CD4-positive, alpha-beta T cell treated with Interleukin-4 for 1 hour (primary cell): ENCODE measurements at places on chromosomes 16 and 17.

DNA sequence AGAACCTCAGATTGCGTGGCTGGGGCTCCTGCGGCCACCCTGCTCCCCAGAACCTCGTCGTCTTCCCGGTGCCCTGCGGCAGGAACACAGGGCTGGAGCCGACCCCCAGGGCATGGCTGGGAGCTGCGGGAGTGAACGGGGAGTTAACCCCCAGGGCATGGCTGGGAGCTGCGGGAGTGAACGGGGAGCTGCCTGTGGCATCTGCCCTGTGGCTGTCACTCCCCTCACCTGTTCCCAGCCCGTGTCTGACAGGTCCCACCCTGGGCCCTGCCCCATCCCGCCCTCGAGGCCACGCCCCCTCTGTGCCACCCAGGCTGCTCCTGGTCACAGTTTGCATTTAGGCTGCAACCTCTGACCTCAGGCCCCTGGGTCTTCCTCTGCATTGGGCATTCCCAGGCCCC is 39.4 kb upstream of the ACSF3 start:
- no peak for DNase-seq

GRCh38 chr17:22373911-22374310 is 681.6 kb downstream of the KCNJ18 start:
- no peak for DNase-seq

DNA sequence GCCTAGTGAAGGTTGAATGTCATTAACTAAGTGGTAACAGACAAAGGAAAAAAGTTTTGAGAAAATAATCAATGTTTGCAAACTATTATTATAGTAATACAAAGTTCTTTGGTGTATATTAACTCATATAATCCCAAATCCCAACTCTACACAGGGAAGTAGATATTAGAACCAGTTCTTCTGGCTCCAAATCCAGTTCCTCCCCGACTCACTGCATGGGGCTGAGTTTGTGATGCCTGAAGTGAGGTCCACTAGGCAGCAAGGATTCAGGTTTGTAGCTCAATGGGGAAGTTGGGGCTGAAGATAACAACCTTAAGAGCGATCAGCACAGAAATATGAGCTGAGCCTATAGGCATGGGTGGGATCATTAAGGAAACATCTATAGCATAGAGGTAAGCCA is 5.6 kb upstream of the SYNRG start:
- no peak for DNase-seq

DNA sequence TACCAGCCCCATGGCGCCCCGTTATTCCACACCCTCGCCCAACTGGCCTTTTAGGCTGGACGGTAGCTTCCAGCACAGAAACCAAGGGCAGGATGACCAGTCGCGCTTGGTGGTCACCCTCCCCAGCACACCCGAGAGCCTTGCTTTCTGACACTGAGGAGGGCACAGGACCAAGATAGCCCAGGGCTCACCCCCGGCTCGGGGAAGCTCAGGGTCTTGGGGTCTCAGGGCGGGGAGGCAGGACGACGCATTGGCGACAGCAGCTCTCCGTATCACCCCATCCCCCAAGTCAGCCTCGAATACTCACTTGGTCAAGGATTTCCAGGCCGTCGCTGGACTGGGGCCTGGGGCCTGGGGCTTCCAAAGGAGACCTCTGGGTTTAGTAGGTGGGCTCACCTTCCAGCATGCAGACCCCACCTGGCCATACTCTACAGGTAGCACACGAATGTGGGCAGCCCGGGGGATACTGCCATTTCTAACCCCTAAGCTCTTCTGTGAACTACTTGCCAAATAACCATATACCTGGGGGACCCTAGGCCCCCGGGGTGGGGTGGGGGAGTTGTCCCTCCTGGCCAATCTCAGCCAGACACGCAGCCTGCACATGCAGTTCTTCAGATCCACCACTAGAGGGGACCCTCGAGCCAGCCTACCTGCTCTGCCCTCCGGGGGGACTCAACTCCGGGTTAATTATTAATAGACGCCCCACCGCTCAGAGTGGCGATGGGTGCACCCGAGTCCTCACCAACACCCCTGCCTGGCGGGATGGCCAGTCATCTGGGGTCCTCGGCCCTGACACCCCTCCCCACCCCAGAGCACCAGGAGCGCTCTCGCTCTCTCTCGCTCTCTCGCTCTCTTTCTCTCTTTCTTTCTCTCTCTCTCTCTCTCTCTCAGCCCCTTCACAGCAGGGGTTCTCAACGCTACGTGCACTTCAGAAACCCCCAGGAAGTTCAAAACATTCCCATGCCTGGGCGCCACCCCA is 30.0 kb downstream of the TBC1D16 start:
- peak; percentile 63 for DNase-seq

GRCh38 chr17:72613806-72614292 is 478.6 kb downstream of the SLC39A11 start:
- DNase-seq: no peak
